ENCODE measurements at places on chromosomes 6 and 20.

- DNase-seq = no peak
These were observed 12.6 kb downstream of the TCP11 start for GRCh38 chr6:35128496-35128895.

DNA sequence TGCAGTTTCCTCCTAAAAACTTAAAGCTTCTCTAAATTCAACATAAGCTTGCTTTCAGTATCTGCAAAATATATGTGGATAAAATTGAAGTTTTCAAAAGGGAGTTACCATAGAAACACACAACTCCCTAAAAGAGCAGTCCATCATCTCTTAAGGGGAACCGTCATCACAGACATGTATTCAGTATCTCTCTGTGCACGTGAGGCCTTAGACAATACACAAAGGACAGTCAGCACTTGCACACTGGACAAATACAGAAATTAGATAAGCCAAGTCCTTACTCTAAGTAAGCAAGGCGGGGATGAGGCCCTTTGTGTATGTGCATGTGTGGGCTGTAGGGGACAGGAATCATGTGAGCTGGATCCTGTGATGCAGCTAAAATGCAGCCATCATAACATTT lies 136.6 kb downstream of the BACH2 start:
- no peak for DNase-seq

GRCh38 chr20:57212534-57213276 lies 53.7 kb downstream of the BMP7 start:
- DNase-seq = peak; percentile 82

DNA sequence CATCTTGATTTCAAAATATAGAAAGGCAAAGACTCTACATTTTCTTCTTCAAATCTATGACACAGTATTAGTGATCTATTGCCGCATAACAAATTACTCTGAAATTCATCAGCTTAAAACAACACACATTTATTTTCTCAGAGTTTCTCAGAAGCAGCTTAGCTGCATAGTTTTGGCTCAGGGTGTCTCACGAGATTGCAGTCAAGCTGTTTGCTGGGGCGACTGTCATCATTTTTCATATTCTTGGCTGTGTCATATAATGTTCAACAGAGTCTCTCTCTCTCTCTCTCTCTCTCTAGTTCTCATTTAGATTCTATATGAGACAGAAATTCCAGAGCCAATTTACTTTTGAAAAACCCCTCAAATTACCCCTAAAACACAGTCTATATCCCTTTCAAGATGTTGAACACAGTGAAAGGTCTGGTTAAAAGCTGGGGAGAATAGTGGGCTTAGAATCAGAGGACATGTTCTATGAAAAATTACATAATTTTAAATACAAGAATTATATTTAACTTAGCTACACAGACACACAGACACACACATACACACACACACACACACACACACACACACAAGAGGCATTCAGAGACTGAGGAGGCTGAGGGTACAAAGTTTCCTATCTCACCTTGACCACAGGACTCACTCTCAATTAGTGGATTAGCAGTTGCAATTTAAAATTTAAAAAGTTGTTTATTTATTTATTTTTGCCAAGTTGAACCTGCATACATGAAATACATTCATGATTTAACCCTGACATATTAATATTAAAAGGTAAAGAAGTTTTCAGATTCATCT lies 86.7 kb downstream of the MKKS start:
- no peak for DNase-seq

GRCh38 chr6:5771759-5772390 lies 234.8 kb downstream of the NRN1 start:
- no peak for DNase-seq

- DNase-seq = no peak
These were observed 75.3 kb downstream of the ASXL1 start for GRCh38 chr20:32433311-32434021.

DNA sequence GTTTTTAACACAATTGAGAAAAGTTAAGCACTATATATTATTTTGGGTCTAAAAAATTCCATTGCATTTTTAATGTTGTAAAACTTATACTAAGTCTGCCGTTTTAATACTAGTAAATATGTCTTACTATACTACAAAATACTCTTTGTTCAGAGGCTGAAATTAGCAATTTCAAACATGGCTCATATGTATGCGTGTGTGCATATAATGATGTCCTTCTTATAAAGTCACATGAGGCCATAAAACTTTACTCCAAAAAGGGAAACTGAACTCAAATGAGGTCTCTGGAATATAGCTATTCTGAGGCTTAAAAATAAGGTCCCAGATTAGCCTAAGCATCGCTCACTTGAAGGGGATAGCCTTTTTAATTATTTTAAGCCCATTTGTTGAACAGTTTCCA lies 224.0 kb downstream of the MYLK4 start:
- DNase-seq = no peak

- DNase-seq = no peak
These were observed 1078.2 kb downstream of the EPHA7 start for GRCh38 chr6:92341201-92341600.

DNA sequence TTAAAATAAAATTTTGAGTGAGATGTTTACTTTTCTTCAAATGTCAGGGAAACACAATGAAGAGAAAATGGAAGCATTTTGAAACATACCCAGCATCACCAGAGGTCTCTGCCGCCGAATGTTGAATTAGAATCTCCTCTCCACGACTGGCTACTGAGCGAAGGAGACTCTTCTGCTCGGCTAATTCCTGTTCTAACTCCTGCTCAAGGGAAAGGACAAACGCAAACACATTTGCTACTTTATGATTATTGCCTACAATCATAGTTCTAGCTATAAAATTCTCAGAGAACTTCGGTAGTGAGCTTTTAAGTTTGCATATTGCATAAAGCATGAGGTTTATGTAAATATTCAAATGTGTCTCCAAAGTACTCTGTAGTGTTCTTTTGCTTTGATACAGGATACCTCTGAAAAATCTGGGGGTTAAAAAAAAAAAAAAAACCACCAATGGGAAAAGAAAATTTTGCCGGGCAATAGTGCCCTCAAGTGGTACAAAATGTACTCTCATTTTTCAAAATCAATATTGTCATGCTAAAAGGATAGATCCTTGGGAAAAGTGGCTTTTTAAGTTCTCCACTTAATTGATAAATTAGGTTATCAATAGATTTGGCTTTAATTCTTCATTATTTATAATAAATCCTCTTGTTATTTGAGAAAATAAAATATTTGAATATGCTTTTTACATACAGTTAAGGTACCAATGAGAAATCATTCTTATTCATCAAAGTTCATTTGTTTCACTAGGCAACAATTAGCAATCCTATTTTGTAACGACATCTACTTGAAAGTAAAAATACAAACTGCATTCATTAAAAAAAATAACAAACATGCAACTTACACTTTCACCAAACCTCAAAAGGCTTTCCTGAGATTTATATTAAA lies 369.0 kb downstream of the SYNE1 start:
- DNase-seq = no peak

GRCh38 chr6:168713839-168714238 lies 272.9 kb downstream of the SMOC2 start:
- DNase-seq = peak; percentile 70
